ENCODE measurements at places on chromosomes 2 and 18.

- DNase-seq = no peak
- H3K4me3 ChIP-seq = no peak overlapping the region
- no peaks in the 10 kb centered on the region for H3K4me1 ChIP-seq
Observed at GRCh38 chr2:188381614-188382013, 89.9 kb downstream of the GULP1 start.

GRCh38 chr2:51263951-51264350, 232.0 kb upstream of the NRXN1 start:
- H3K4me1 ChIP-seq = no peaks in the 10 kb centered on the region
- H3K36me3 ChIP-seq = no peaks in the 10 kb centered on the region
- no peak for DNase-seq
- no peak overlapping the region for H3K4me3 ChIP-seq

DNA sequence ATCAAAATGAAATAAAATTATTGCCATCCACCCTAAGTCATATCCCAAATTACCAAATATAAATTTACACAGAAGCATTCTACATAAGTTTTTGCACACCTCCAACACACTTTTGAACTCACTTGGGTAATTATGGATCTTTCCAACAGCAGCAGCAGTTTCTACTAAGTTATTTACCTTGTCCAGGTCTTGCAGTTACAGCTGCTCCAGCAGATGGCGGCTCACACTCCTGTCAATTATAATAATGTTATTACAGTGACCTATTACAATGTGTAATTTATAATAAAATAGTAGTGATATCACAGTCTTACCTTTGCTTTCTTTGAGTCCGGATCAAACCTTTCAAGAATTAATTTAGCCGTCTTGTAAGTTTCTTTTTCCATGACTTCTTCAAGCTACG, 37.9 kb downstream of the LNPK start:
- no peak overlapping the region for H3K27ac ChIP-seq
- H3K4me3 ChIP-seq = no peak overlapping the region
- no peak for DNase-seq

DNA sequence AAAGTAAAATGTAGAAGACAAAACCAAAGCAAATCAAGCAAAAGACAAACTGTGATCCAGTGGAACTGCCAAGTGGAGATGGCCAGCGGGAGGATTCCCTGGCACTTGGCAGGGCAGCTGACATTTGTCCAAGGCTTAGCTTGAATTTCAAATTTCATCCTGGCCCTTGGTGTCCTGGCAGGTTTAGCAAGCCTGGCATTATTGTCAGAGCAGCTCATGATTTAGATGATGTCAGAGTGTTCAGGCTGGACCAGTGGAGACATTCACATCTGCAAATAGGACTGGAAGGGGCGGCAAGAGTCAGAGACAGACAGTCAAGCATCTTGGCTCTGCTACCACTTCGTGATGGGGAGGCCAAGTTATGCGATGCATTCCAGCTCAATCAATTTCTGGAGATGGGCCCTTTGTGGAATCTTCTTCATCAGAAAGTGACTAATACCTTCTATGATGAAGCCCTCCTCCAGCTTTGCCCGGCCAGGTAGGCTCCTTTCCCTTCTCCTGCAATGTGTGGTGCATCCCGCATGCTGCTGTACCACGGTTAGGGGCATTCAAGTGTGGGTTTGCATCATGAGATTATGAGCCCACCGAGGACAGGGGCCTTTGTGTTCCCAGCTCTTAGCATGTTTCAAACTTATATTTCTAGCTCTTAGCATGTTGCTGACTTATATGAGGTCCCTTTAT, 199.7 kb downstream of the ANKRD30B start:
- H3K4me3 ChIP-seq = no peak overlapping the region
- H3K27me3 ChIP-seq = no peaks in the 10 kb centered on the region
- H3K36me3 ChIP-seq = no peaks in the 10 kb centered on the region
- no peaks in the 10 kb centered on the region for H3K4me1 ChIP-seq
- DNase-seq = no peak

GRCh38 chr2:5464657-5465056, 227.5 kb upstream of the SOX11 start:
- DNase-seq = no peak
- H3K36me3 ChIP-seq = no peaks in the 10 kb centered on the region
- H3K27me3 ChIP-seq = no peaks in the 10 kb centered on the region

- peaks cover 45% of the 10 kb centered on the region for H3K27me3 ChIP-seq
- no peaks in the 10 kb centered on the region for H3K36me3 ChIP-seq
- DNase-seq = peak; percentile 3
Observed at GRCh38 chr2:176150584-176151441, 537 bp upstream of the HOXD4 start.

DNA sequence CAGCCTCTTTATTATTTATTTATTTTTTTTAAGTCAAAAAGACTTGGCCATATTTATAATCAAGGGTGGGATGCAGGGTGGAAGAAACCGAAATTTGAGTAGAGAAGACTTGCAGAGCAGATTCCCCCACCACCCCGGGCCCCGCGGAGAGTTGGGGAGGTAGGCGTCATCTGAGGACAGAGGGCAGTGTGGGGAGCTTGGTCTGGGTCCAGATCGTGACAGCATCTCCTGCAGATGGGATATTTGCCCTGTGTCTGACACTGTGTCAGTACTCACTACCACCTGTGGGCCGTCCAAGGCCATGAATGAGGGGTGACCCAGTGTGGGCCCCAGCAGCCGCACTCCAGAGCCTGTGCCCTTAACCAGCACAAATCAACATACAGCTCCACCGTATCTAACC, 10.5 kb upstream of the PRELID3A start:
- H3K27me3 ChIP-seq = no peaks in the 10 kb centered on the region
- no peaks in the 10 kb centered on the region for H3K4me1 ChIP-seq
- H3K27ac ChIP-seq = no peak overlapping the region
- no peak overlapping the region for H3K4me3 ChIP-seq

DNA sequence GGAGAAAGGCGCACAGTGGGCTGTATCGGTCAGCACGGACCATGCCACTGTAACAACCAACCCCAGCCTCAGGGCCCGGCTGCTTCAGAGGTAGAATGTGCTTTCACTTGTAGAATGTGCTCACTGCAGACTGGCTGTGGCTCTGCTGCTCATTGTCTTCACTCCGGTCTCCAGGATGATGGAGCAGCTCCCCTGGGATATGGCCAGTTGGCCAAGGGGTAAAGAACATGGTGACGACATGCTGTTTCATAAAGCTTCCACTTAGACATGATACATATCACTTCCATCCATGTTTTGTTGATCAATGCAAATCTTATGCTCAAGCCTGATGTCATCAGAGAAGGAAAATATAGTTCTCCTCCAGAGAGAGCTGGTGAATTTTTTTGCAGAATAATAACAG, 127.7 kb downstream of the SMAD2 start:
- no peak overlapping the region for H3K27ac ChIP-seq
- no peak for DNase-seq
- no peaks in the 10 kb centered on the region for H3K4me1 ChIP-seq
- no peaks in the 10 kb centered on the region for H3K36me3 ChIP-seq
- H3K4me3 ChIP-seq = no peak overlapping the region
- H3K27me3 ChIP-seq = peaks cover 3% of the 10 kb centered on the region

DNA sequence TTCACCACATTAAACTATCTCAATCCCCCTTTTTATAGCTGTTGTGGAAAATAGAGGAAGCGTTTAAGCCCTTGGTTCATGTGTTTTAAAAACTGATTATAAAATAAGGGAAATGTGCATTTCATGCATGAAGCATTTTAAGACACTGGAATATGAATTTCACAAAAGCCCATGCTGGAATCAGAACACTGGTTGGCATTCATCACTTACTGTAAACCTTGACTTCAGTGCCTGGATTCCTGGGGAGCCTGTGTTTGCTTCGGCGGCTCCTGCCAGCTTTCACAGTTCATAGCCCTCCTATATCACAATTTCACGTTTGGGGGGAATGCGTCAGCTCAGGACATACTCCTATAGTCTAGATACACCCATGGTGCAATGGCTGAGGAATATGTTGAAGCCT, 336.9 kb downstream of the INSIG2 start:
- no peaks in the 10 kb centered on the region for H3K4me1 ChIP-seq
- no peak overlapping the region for H3K27ac ChIP-seq
- no peaks in the 10 kb centered on the region for H3K36me3 ChIP-seq
- no peak for DNase-seq
- H3K4me3 ChIP-seq = no peak overlapping the region

DNA sequence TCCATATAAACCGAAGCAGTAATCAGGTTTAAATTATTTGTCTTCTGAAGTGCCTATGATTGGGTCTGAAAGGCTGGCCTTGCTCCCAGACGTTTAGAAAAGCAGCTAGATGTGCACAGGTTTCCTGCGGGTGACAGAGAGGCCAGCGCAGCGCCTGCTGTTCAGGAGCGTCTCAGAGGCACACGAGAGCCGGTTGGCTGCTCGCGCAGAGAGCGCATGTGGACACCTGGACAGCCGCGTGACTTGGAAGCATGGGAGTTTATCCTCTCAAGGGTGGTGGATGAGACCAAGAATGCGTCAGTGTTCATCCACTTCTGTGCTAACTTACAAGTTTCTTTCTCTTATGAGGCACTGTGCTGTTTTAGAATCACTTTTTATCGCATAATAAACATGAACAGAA, 303.7 kb downstream of the PTGR3 start:
- H3K4me3 ChIP-seq = no peak overlapping the region
- H3K4me1 ChIP-seq = no peaks in the 10 kb centered on the region
- H3K27me3 ChIP-seq = no peaks in the 10 kb centered on the region
- no peaks in the 10 kb centered on the region for H3K36me3 ChIP-seq

DNA sequence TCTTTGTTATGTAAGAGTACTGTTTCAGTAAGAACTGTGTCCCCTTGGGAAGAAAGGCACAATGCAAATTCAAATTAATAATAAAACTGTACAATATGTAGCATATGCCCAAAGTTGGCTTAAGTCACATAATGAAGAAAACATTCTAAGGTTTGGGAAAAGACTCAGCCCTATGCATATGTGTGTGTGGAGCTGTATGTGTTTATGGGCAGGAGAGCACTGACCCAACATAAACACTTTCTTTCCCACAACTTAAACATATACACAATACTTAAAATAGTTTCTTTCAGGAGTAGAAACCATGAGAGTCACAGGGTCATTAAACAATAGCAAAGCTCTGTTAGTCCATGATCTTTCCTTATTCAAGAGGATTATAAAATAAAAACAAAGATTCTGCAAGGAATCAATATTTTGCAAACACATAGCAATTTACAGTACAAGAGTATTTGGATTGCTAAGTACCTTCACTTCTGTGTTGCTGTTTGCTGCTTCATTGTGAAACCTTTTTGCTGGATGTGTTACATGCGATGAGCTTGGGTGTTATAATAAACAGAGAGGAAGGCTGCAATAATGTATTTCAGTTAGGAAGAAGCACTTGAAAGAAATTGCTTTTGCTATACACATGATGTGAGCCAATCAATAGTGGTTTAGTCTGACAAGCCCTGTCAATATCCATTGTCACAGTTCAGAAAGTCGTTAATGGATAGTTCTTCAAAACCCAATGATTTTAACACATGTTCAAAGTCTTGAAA, 347.3 kb downstream of the ARHGAP15 start:
- H3K27me3 ChIP-seq = no peaks in the 10 kb centered on the region
- DNase-seq = no peak
- no peak overlapping the region for H3K4me3 ChIP-seq
- H3K4me1 ChIP-seq = no peaks in the 10 kb centered on the region

DNA sequence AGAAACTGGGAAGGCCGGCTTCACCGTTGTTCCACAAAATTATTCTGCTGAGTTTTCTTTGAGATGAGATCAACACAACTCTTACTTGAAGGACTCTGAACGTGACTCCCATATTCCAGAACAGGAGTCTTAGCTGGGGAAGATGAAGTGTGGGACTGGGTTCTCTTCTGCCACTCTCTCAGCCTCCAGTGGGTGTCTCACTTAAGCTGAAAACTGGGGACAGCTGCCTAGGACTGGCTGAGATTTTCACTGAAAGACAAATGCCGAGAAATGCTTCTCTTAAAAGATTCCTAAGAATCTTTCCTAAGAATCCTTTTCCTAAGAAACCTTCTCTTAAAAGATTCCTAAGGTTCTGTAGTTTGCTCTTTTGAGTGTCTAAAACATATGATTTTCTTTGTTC, 156.6 kb upstream of the LHCGR start:
- H3K27me3 ChIP-seq = no peaks in the 10 kb centered on the region
- no peak overlapping the region for H3K27ac ChIP-seq
- no peak for DNase-seq
- no peaks in the 10 kb centered on the region for H3K4me1 ChIP-seq
- no peaks in the 10 kb centered on the region for H3K36me3 ChIP-seq

DNA sequence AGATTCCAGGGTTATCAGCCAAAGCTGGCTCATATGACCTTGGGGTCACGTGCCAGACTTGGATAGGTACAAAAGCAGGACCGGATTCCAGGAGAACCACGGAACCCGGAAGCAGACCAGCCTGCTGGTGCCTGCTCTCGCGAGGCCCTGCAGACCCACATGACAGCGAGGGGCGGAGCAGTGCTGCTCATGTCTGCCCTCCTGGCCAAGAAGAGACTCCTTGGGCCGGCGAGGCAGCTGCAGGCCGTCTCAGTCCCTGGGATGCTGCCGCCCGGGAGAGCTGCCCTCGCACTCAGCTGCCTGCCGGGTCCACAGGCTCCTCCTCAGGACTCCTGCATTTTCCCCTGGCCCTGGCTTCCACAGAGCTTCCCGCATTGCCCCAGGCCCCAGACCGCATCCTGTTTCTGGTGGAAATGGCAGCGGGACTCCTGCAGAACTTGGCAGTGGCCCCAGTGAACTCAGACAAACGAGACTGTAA, 739.5 kb downstream of the SOCS6 start:
- H3K36me3 ChIP-seq = no peaks in the 10 kb centered on the region
- H3K4me3 ChIP-seq = no peak overlapping the region
- H3K27ac ChIP-seq = no peak overlapping the region
- no peak for DNase-seq
- H3K27me3 ChIP-seq = no peaks in the 10 kb centered on the region

Measured in B cell (primary cell).